ENCODE measurements at places on chromosomes 1 and 21.

GRCh38 chr1:145892486-145893087, 6.9 kb upstream of the ANKRD35 start:
- no peak for DNase-seq

GRCh38 chr1:93579891-93580290, 101.7 kb downstream of the BCAR3 start:
- no peak for DNase-seq

DNA sequence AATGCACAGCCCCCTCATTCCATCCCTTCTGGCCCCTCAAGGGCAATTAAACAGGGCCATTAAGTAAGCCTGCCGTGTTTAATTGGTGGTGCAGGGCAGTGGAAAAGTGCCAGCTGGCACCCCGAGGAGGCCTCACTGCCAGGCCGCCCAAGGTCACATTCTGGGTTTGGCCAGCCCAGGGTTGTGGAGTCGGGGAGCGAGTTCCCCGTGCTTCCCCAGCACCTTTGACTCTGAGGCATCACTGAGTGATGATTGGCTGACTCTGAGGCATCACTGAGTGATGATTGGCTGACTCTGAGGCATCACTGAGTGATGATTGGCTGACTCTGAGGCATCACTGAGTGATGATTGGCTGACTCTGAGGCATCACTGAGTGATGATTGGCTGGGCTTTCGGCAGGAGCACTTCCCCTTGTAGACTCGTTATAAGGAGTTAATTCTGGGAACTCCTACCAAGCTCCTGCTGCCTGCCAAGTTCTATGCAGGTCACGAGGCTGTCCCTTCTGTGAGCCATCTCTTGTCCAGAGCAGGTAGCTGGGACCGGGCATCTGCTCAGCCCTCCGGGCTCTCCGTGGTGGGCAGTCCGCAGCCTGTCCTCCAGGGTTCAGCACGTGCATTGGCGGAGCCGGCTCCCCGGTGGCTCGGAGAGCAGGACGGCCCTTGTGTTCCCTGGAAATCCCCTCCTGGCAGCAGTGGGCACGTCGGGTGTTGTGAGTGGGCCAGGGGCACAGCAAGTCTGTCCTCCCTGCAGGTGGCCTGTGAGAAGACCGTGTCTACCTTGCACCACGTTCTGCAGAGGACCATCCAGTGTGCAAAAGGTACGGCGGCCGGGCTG, 20.9 kb downstream of the CSTB start:
- DNase-seq, result no peak

GRCh38 chr1:156750191-156750672, 1.2 kb downstream of the HDGF start:
- no peak for DNase-seq

- DNase-seq, result no peak
Observed at GRCh38 chr1:192633533-192634253, 2.3 kb upstream of the RGS13 start.

Measured in hindlimb muscle (tissue), 1 donor.